Heart left ventricle (tissue), 16 donors: ENCODE measurements at places on chromosomes 12 and 14. TPM values are rescaled to one million over a fixed set of nuclear protein-coding genes. Genes with fewer than 3 reads are reported as not detected.

The NPFF gene
- not detected for polyA plus RNA-seq

The MIP gene
- polyA plus RNA-seq = not detected

The ANKRD33 gene
- not detected for polyA plus RNA-seq

The VWF gene
- polyA plus RNA-seq = 125 TPM

The PITPNM2 gene
- polyA plus RNA-seq = 12.0 TPM

The DIO3 gene
- not detected for polyA plus RNA-seq

The RASAL1 gene
- polyA plus RNA-seq = not detected

The DCN gene
- polyA plus RNA-seq = 397 TPM

The CCNB1IP1 gene
- polyA plus RNA-seq = 99.1 TPM

The PLEKHH1 gene
- polyA plus RNA-seq = 3.4 TPM

The ZC2HC1C gene
- 5.4 TPM for polyA plus RNA-seq

The IRAK3 gene
- 3.6 TPM for polyA plus RNA-seq

The CAPZA3 gene
- not detected for polyA plus RNA-seq

The VRTN gene
- not detected for polyA plus RNA-seq

The FLVCR2 gene
- polyA plus RNA-seq = 0.50 TPM

The COQ10A gene
- polyA plus RNA-seq = 89.2 TPM

The IL22 gene
- polyA plus RNA-seq = not detected

The CRY1 gene
- polyA plus RNA-seq = 4.3 TPM

The RACGAP1 gene
- polyA plus RNA-seq = 0.91 TPM

The TPH2 gene
- polyA plus RNA-seq = not detected

The KRT86 gene
- polyA plus RNA-seq = not detected

The FERMT2 gene
- 31.2 TPM for polyA plus RNA-seq

The SRSF9 gene
- polyA plus RNA-seq = 27.2 TPM

The SLCO1A2 gene
- polyA plus RNA-seq = not detected

The NFATC4 gene
- polyA plus RNA-seq = 12.5 TPM

The LRRC10 gene
- polyA plus RNA-seq = 30.1 TPM

The SAV1 gene
- polyA plus RNA-seq = 19.0 TPM

The SOAT2 gene
- polyA plus RNA-seq = not detected

The EID3 gene
- 1.6 TPM for polyA plus RNA-seq

The C12orf50 gene
- 0.10 TPM for polyA plus RNA-seq

The APOF gene
- polyA plus RNA-seq = not detected

The CABP1 gene
- 2.9 TPM for polyA plus RNA-seq

The GLI1 gene
- polyA plus RNA-seq = 0.08 TPM

The KRT77 gene
- not detected for polyA plus RNA-seq

The RBP5 gene
- polyA plus RNA-seq = 0.94 TPM

The FOXN4 gene
- not detected for polyA plus RNA-seq

The TAS2R30 gene
- 0.15 TPM for polyA plus RNA-seq

The RTL1 gene
- not detected for polyA plus RNA-seq

The MFAP5 gene
- 17.4 TPM for polyA plus RNA-seq

The TMPRSS12 gene
- not detected for polyA plus RNA-seq
